ENCODE measurements at places on chromosomes 11 and 22.

- no peak for DNase-seq
Measured at GRCh38 chr11:47109051-47109726, 67.5 kb downstream of the ARFGAP2 start.

DNA sequence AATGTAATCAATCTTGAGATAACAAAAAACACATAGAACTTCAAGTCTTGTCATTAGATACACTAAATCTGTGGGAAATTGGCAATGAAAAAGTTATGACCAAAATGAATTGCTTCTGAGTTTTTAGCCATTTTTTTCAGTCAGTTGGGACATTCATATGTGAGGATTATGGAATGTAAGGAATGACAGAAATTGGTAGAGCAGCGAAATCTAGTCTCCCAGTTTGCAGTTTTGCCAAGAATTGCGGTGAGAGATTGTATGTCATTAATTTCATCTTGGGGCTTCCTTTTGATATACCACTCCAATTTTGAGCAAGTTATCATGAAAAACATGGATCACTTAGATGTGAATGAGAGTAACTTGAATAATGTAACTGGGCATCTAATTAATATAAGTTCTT is 49.9 kb downstream of the SIK2 start:
- DNase-seq = no peak

DNA sequence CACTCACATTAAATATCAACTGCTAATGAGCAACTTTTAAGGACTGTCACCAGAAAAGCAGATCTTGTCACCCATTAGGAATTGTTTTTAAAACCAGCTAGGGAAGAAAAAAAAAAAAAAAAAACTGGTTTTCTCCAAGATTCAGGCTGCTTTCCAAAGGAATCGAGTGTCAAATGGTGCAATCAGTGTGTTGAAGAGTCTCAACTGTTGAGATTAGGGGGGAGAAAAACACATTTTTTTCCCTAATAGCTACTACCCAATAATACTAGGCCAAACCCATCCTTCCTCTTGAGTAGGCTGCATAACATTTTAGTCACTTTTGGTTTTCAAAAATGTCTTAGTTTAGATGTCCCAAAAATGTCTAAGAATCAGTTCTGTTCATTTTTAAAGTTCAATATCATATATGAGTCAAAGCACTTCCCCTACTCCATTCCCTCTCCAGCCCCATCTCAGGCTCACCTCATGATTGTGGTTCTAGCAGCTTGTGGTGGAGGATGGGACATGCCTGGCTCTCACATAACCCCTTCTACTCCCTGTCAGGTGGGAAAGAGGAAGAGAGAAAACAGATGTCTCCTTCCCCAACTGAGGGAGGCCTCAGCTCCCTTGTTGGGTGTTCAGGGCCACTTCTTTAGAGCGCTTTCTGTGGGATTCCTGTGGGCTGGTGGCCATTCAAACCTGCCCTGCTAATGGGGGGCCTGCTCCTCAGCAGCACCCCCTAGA is 193.6 kb downstream of the CWF19L2 start:
- no peak for DNase-seq

DNA sequence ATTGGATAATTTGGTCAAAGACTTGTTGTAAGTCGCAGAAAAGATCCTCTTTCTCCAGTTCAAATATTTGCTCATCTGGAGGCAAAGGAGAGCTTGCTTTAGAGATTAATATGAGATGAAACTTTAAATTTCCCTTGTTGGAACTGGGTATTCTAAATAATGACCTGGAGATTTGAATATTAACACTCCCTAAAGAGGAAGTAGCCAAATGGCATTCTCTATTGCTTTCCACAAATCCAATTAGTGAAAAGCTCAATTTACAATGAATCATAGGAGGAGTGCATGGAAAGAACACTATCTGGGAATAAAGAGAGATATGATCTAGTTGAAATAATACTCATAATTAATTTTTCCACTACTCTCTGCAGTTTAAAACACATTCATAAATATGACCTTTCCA is 641.6 kb upstream of the TENM4 start:
- DNase-seq = no peak

DNA sequence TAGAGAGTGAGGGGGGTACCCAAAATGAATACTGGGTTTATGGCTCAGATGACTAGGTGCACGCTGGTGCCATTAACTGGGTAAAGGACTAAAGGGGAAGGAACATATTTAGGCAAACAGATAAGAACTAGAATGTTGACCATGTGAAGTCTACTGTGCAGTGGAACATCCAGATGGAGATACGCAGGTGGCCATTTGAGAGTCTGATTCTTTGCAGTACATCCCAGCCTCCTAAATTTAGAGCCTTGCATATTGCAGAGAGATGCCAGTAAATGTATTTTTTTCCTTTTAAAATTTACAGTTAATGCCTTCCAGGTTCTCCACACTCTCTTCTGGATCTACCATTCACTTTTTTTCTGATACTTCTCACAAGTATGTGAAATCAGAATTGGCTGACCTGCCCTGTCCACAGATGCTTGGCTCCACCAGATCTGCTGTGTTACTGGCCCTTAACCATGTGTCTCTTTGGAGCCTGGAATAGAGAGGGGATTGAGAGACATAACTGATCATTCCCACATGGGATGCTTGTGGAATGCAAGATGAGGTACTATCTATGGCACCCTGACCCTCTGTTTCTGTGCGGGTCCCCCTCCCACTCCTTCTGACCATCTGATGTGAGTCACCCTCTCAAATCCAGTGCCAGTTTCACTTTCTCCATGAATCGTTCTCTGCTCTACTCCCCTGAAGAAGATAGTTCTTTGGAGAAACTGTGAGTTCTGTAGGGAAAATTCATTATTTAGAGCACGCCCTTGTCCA is 77.0 kb upstream of the NCAM1 start:
- no peak for DNase-seq

- DNase-seq = no peak
Measured at GRCh38 chr11:73284106-73284505, 12.0 kb downstream of the P2RY6 start.

DNA sequence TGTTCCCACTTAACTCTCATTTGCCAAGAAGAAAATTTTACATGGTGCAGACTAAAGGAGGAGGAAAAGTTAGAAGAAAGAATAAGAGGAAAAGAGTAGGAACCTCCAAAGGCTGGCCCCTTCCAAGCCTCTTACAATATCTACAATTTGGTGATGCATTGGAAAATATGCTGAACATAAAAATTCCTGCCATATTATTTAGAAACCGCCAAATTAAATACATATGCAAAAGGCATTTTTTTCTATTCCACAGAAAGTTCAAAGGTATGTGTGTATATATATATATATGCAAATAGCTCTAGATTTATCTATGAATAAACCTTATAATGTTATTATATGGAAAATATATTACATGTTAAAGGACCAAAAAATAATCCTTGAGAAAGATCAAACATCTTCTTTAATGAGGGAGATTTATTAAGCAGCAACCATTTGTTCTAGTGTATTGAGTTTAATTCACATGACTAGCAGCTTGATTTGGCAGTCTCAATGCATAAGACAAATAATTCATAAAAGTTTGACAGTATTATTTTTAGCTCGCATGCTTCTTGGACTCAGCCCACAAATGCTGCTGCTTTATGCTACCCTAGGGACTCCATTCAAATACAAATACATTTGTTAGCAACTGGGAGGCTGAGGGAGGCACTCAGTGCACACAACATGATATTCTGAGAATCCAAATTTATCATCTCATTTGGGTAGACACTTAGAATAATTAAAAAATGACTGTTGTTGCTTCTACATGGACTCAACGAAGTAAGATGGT is 184.9 kb downstream of the SBF2 start:
- DNase-seq = no peak

GRCh38 chr22:37122598-37123180 is 13.2 kb upstream of the TMPRSS6 start:
- no peak for DNase-seq

GRCh38 chr22:22440188-22440587 is 68.4 kb downstream of the ZNF280B start:
- no peak for DNase-seq

GRCh38 chr22:27345691-27346090 is 455.9 kb downstream of the MN1 start:
- DNase-seq = no peak

GRCh38 chr22:46047226-46047625 is 70.3 kb upstream of the WNT7B start:
- no peak for DNase-seq

DNA sequence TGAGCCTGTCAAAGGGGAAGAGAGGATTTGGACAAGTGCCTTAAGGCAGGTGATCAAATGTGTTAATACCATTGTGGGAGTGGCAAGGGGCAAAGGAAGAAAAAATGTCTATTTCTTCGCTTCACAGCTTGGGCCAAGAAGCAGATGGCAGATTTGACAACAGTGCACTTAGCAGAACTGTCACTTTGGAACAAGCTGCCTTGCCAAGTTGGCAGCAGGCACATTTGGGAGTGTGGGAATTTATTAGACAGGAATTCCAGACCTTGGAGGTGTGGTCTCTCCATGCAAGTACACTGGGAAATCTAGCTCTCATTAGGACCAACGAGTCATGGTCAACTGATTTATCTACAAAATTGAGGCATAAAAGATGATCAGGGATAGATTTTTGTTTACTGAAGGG is 265.1 kb downstream of the NELL1 start:
- no peak for DNase-seq

DNA sequence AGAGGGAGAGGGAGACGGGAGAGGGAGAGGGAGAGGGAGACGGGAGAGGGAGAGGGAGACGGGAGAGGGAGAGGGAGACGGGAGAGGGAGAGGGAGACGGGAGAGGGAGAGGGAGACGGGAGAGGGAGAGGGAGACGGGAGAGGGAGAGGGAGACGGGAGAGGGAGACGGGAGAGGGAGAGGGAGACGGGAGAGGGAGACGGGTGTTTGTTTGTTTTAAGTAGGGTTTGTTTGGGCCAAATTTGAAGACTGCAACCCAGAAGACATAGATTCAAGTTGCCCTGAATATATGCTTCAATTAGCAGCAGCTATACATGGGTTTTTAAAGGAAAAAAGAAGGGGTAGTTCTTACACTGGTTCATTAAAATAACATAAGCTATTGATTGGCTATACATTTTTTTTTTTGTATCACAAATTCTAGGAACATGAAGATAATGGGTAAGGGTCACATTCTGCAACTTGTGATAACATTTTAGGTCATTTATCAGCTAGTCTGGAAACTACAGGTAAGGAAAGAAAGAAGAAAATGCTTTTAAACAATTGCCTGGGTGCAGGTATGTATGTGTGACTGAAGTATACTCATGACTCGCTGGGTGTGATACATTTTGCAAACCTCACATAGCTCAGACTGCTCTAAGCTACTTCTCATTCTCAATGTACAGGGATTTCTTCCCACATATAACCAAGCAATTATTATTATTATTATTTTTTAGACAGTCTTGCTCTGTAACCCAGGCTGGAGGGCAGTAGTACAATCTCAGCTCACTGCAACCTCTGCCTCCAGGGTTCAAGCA is 67.3 kb downstream of the MCHR1 start:
- no peak for DNase-seq

DNA sequence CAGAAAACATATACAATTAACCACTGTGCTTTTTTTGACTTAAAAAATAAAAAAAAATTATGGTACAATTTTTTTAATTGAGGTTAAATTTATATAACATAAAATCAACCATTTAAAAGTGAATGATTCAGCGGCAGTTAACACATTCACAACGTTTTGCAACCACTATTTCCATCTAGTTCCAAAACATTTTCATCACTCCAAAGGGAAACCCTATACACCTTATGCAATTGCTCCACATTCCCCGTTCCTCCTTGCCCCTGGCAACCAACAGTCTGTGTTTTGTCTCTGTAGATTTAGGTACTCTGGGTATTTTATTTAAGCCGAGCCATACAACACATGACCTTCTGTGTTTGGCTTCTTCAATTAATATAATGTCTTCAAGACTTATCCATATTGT is 15.3 kb downstream of the DDI1 start:
- no peak for DNase-seq

DNA sequence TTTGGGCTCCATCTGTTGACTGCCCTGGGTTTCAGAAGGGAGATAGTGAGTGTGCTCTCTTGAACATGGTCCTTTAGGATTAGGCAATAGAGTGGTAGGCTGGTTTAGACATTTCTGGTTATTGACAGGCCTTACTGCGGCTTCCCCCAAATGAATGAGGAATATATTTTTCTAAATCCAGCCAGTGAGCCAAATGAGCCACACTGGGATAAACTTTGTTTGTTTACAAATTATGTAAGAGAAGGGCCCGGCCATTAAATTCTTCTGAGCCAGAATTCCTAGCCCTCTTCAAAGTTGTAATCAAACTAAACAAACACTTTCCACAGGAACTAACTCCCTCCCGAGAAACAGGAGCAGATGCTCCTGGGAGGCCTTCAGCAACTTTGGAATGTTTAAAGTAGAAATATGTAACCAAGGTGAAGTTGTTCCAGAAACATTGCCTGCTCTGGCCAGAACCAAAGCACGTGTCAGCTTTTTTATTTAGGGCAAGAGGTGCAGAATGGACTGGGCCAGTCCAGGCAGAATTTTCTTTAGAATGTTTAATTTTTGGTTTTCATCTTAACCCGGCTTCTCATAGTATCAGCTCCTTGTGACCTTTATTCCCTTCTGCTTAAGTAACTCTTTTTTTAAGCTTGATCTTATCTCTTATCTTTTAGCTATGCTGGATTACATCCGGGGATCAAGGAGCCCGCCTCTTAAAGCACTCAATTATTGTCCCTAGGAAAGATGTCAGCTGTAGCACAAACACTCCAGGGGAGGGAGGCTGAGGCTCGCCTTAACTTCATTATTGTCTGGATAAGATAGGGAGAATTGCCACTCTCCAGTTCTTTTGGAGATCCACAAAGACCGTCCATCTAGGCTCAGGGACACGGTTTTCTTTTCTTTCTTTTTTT is 28.7 kb downstream of the ZNRF3 start:
- no peak for DNase-seq

DNA sequence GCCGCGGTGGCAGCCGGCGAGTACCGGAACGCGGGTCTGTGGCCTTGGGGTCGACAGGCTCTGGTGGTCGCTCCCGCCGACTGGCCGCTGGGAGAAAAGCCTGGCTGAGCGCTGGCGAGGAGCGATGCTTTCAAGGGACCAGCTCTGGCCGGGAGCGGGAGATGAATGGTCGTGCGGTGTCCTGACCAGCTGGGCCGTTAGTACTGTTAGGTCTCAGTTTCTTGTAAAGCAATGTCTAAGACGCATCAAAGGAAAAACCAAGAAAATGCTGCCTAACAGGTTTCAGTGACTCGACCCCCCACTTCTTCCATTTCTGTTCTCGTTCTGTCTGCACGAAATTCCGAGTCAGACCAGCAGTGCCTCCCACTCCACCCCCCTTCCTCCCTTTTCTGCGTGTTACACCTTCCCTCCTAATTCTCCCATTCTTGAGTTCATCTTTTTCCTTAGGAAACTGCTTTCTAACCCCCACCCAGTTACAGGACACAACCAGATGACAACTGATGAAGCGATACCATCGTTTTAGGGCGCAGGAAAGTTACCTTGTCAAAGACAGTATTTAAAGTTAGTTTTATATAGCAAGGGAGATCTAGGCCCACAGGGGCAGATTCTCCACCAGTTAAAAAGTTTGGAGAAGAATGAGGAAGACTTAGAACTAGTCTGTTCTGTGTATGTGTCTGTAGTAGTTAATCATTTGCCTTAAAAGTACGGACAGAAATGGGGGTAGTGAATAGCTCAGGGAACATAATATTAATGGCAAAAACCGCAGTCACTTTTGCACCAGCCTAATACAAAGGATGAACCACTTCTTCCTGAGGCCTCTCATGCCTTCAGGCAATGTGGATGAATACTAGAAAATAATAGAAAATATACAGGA is 1.0 kb downstream of the CUL5 start:
- DNase-seq = no peak
